ENCODE measurements at places on chromosomes 11 and 22.
A peak's percentile ranks its signal among the peaks of the same experiment; 100 is the strongest.

- peak; percentile 77 for DNase-seq
These were observed 24.2 kb downstream of the KREMEN1 start for GRCh38 chr22:29096736-29097669.

DNA sequence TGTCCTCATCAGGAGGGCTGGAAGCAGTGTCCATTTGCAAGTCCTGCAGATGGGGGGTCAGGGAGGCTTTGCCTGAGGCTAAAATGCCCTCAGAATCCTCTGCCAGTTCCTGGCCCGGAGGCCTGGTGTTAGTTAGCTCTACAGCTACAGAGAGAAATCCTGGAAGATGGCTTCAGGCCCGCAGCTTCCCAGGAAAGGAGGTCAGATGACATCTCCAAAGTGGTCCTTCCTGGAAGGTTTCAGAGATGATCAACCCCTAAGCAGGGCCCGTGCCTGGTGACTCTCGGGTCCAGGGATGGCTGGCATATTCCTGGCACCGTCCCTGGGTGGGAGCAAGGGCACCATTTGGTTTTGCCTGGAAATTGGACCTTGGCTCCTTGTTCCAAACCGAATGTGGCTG is 959.1 kb downstream of the BRD1 start:
- DNase-seq = no peak

- no peak for DNase-seq
These were observed 140.2 kb downstream of the DDX10 start for GRCh38 chr11:108805030-108805429.

DNA sequence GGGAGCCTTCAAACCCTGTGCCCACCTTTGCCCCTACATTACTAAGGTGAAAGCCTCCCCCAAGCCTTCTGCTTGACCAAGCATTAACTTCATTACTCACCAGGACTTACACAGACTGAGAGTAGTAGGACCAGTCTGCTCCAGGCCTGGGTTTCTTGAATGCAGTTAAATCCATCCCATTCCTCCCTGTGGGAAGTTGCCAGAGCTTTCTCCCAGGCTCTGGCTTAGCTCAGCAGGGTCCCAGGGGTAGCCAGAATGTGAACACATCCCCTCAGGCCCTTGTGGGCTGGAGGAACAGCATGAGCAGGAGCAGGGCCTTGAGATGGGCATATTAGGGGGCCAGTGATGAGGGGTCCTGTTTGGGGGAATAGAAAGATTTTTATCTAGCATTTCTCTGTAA is 59.9 kb downstream of the RRM1 start:
- no peak for DNase-seq

GRCh38 chr22:39132281-39132680 is 20.2 kb downstream of the CBX7 start:
- DNase-seq = no peak

GRCh38 chr11:122893131-122893530 is 10.6 kb downstream of the JHY start:
- no peak for DNase-seq

GRCh38 chr11:65654375-65655349 is 8.1 kb downstream of the RELA start:
- no peak for DNase-seq

GRCh38 chr11:26704249-26704648 is 17.6 kb downstream of the SLC5A12 start:
- DNase-seq = peak; percentile 74

- DNase-seq = peak; percentile 87
These were observed 6.4 kb downstream of the SNU13 start for GRCh38 chr22:41682033-41682807.

- DNase-seq = no peak
These were observed 89.6 kb downstream of the UBASH3B start for GRCh38 chr11:122745111-122745510.

- DNase-seq = no peak
These were observed 22.3 kb downstream of the DDX6 start for GRCh38 chr11:118768690-118769089.

GRCh38 chr22:46749682-46750529 is 11.9 kb upstream of the CERK start:
- peak; percentile 68 for DNase-seq

- DNase-seq = no peak
These were observed 25.5 kb downstream of the DDI1 start for GRCh38 chr11:104061853-104062521.

GRCh38 chr11:75270896-75271418 is 30.4 kb downstream of the TPBGL start:
- no peak for DNase-seq

- DNase-seq = no peak
These were observed 1.9 kb downstream of the NNMT start for GRCh38 chr11:114297806-114298709.

DNA sequence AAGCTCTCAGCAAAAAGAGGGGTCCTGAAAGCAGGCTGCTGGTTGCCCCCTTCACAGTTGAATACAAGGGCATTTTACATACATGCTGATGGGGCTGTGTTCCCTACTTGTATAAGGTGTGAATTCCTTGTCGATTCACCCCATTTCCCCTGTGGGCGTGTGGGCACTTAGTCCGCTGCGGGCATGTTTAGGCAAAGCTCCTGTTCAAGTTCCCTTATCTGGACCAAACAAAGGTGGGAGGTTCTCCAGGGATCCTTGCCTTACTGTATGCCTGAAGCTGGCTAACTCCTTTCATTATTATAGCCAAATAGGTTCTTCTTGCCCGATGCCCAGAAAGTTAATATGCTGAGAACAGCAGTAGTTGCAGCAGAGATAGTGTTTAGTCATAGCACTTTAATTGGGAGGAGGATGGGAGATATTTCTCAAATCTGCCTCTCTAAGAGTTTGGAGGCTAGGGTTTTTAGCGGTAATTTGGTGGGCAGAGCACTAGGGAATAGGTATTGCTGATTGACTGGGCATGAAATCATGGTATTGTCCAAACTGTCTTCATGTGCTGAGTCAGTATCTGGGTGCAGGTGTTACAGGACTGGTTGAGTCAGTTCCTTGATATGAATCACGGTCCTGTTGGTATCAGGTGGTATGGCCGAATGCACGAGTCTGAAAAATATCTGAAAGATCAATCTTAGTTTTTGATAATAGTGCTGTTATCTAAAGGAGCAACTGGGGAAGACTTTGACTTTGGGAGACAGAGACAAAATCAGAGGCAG is 32.7 kb downstream of the METTL15 start:
- DNase-seq = no peak

- no peak for DNase-seq
These were observed 6.7 kb downstream of the ACP2 start for GRCh38 chr11:47241841-47242301.

- DNase-seq = no peak
These were observed 8.2 kb upstream of the IGF2 start for GRCh38 chr11:2147391-2147790.
